ENCODE measurements at places on chromosomes 3 and 15.

GRCh38 chr15:70274908-70275307, 177.2 kb upstream of the TLE3 start:
- no peak for DNase-seq

DNA sequence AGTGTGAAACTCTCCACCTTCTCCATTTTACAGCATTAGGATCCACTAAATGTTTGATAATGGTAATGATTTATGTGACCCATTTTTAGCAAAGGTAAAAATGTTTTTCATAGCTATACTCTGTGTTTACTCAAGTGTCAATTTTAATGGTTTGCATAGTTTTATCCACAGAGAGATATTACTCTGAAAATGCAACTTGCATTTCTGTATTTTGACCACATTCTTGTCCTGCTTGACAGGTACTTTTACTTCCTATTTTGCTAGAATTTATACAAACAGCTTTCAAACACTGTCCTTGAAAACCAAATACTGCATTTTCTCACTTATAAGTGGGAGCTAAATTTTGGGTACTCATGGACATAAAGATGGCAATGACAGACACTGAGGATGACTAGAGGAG, 62.9 kb downstream of the SERPINI1 start:
- DNase-seq = no peak

GRCh38 chr3:35596335-35596995, 42.9 kb upstream of the ARPP21 start:
- DNase-seq = no peak

DNA sequence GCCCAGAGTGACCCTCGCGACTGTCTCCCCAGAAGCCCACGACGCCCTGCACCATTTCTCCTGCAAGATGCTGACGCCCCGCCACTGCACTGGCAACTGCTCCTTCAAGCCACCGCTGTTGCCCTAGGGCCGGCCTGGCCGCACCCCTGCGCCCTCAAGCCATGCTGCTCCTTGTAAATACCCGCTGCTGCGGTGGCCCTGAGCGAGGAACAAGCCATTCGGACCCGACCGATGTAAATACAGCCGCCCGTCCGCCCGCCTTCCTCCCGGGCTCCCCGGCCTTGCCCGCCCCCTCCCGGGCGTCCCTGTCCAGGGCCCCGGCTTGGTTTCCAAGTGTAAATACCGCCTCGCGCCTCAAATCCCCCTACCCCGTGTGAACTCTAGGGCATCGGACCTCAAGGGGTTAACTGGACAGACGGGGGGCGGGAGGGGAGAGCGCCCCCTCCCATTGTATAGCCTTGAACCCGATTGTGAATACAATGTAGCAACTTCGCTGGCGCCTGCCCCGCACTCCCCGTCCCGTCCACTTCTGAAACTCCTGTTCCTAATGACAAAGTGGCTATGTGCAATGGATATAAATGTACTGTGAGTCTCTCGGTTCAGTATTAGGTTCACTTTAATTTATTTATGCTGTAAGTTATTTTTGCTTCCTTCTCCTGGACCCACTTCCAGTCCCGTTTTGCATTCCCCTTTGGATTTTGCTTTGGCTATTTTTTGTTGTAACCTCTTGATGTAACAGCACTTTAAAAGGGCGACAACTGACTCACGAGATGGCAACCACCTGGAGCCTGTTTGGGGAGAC, 5.9 kb downstream of the RNU6-1 start:
- no peak for DNase-seq

- no peak for DNase-seq
Measured at GRCh38 chr15:40096094-40096891, 12.4 kb downstream of the BMF start.

DNA sequence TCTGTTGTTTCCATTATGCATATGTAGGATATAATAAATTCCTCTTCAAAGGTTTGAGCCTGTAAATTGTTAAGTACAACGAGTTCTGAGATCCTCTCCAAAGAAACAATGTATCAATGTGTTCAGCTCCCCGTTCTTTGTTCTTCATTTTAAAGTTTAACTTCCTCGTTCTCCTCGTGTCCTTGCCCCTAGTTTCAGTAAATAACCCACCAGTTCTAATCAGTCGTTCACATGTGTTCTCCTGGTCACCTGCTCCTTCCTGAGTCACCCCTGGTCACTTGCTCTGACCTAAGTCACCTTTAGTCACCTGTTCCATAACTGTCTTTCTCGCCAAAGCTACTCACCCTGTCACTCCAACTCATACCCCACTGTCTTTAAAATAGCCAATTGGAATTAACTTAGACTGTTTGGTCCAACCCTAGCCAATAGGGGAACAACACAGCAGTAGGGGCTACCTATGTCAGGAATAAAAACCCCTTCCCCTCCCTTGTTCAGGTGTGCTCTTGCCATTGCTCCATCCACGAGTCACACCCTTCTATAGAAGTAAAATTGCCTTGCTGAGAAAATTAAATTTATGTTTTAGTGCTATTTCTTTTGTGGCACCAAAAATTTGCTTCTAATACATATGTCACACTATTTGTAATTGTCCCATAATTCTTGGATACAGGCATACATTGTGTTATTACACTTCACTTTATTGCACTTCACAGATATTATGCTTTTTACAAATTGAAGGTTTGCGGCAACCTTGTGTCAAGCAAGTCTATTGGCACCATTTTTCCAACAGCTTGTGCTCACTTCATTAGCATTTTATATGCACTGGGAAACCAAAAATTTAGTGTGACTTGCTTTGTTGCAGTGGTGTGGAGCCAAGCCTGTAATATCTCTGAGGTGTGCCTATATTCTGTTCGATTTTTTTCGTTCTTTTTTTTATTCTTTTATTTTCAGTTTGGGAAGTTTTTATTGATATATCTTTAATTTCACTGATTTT, 15.3 kb upstream of the MCF2L2 start:
- DNase-seq = no peak

DNA sequence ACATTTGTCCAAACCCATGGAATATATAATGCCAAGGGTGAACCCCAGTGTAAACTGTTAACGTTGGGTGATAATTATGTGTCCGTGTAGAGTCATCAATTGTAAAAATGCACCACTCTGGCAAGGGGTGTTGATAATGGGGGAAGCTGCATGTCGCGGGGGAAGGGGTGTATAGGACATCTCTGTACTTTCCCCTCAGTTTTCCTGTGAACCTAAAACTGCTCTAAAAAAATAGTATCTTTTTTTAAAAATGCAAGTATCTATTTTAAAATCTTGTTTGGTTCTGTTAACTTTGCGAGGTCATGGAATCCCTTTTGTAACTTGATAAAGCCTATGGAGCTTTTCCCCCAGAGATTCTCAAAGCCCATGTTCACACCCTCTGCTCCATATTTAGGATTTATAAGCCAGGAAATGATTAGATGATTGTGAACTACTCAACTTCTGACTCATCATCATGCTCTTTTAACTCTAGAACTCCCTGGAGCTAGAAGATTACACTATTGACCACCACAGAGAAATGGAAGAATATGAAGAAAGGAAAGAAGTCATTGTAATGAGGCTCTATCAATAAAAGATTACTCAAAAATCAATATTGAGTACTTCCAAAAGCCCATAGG, 56.1 kb upstream of the C3orf49 start:
- no peak for DNase-seq

DNA sequence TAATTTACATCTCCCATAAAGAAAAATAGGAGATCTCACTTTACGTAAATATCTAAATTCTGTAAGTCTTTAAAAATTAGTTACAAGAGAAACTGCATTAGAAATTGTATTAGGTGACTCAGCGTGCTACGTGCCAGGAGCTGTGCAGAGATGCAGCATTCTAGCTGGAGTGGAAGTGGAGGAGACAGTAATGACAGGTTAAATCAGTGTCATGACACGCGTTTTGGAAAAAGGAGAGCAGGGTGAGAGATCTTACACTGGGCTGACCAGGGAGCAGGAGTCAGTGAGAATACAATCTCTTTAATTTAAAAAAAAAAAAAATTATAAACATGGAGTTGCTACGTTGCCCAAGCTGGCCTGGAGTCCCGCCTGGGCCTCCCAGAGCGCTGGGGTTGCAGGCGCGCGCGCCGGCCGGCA, 635 bp downstream of the TUBGCP5 start:
- no peak for DNase-seq

DNA sequence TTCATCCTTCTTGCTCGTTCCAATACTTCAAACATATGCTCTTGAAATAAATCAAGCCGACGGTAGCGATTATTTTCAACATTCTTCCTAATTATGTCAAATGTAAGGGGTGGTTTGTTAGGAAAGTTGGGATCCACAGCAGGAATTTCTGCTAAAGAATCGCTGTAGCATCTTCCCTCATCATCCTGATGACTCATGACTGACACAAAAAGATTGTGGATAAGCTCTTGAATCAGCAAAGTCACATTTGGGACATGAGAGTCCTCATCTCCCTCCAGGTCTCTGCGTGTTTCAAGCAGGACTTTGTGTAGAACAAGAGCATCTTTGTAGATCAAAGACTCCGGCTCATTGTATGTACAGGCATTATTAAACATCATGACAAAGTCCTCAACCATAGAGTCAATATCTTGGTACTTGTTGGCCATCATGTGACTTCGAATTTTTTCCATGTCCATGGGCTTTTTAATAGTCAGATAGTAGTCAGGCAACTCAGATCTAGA, 73.0 kb downstream of the UQCC5 start:
- no peak for DNase-seq

DNA sequence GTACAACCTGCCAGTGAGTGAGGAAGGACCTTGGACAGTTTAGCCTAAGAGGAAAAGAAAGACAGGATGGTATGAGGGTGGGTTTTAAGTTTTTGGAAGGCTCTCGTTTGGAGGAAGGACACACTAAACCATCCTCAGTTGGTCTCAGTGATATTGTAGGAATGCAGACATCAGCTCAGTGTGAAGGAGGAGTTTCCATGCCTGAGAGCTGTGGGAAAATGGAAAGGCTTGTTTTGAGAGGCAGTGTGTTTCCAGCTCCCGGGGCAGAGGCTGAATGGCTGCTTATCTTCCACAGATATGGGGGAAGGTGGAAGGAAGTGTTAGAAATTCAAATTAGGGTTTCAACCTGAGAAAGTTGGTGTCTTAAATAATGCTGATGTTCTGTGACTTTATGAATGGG, 89.6 kb upstream of the MYZAP start:
- DNase-seq = no peak

- no peak for DNase-seq
Measured at GRCh38 chr3:73215901-73216300, 154.4 kb downstream of the EBLN2 start.

GRCh38 chr15:48366584-48367312, 35.5 kb downstream of the DUT start:
- no peak for DNase-seq

- DNase-seq = no peak
Measured at GRCh38 chr3:39137991-39138803, 15.2 kb downstream of the CSRNP1 start.

GRCh38 chr15:59366333-59367021, 6.2 kb downstream of the MYO1E start:
- DNase-seq = no peak

- DNase-seq = no peak
Measured at GRCh38 chr3:65596571-65597225, 442.0 kb downstream of the MAGI1 start.

DNA sequence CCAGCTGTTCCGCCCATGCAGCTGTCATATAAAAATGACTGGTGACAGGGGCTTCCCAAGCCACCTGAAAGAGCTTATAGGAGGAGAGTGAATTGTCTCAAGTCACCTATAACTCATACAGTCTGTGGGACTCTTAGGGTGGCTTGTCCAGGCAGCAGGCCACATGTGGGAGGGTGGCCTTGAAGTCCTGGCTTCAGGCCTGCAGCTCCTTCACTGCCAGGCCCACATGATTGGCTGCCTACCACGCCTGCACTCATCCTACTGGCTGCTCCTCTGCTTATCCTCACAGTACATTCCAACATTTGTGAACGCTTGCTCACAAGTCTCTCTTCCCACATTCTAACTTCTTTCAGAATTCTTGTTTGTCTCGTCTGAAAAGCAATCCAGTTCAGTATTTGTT, 41.1 kb upstream of the TIPARP start:
- DNase-seq = no peak

DNA sequence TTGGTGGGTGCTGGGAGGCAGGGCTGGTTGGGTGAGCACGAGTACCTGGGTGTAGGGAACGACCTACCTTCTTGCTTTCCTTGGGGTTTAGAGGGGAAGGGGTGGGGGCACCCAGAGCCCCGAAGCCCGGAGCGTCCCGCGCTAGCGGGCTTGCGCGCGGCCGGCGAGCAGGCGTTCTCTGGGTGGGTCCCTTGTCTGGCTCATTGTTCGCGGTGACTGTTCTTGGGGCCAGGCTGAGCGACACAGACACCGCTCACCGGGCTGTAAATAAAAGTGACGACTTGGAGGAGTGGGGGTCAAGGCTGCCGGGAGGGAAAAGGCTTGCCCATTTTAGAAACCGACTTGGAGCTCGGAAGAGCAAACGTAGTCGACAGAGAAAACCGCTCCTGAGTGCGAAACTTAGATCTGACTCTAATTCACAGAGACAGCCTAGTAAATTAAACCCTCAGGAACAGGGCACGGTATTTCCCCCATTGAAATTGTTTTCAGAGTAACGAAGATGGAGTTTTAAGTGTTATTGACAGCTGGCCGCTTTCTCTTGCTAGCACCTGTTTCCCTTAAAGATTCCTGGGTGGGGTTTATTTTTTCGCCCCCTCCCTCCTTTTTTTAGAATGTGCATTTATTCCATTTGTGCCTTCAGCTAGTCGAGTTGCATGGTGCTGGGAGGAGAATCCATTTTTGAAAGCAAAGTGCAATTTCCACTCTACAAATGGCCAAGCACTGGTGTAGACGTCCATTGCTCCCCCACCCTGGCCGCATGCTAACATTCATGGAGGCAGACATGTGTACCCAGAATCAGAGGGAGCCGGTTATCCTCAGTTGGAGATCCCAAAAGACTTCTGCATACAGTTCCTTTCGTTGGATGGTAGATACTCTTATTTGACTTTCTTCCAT, 532.1 kb upstream of the SEMA6D start:
- DNase-seq = no peak

GRCh38 chr3:45993421-45994027, 2.1 kb downstream of the FYCO1 start:
- DNase-seq = no peak

DNA sequence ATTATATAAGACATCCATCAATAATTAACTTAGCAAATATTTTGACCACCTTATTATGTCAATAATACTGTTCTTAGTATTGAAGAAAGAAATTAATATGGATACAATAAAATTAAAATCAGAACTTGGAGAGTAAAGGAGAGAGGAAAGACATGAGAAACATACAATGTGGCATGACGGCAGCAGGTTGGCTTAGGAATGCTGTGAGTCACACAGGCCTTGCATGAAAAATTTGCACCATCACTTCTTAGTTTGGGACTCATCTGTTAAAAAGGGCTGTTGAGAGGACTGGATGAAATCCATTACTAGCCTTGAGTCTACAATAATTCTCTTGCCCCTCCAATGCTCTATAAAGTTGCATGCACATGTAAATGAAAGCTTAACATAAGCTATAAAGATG, 880.8 kb downstream of the ROBO1 start:
- no peak for DNase-seq

All from central memory CD8-positive, alpha-beta T cell (primary cell).